Activated CD4-positive, alpha-beta T cell treated with anti-CD3 and anti-CD28 coated beads for 36 hours (primary cell): ENCODE measurements at places on chromosomes 1 and 21.
A peak's percentile ranks its signal among the peaks of the same experiment; 100 is the strongest.

DNA sequence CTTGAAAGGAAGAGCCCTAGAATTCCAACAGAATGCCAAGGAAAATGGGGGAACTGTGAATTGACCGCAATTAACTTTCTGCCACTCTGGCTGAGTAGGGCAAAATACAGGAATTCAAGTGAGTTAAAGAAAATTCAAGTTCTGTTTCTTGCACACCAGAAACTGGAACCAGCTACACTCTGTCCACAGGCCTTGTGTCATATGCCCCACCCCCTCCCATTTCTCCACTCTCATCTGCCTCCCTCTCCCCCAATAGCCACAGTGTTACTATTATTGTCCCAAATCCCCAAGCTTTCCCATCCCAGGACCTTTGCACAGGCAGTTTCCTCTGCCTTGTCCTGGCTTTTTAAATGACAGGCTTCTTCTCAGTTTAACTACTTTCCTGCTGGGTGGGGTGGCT is 4.3 kb upstream of the STK40 start:
- no peak for DNase-seq

GRCh38 chr1:205240118-205240517 is 12.4 kb downstream of the TMCC2 start:
- DNase-seq, result peak; percentile 48

GRCh38 chr1:227068883-227069282 is 128.8 kb downstream of the COQ8A start:
- no peak for DNase-seq

GRCh38 chr1:12005488-12006166 is 13.7 kb upstream of the MIIP start:
- DNase-seq, result no peak

DNA sequence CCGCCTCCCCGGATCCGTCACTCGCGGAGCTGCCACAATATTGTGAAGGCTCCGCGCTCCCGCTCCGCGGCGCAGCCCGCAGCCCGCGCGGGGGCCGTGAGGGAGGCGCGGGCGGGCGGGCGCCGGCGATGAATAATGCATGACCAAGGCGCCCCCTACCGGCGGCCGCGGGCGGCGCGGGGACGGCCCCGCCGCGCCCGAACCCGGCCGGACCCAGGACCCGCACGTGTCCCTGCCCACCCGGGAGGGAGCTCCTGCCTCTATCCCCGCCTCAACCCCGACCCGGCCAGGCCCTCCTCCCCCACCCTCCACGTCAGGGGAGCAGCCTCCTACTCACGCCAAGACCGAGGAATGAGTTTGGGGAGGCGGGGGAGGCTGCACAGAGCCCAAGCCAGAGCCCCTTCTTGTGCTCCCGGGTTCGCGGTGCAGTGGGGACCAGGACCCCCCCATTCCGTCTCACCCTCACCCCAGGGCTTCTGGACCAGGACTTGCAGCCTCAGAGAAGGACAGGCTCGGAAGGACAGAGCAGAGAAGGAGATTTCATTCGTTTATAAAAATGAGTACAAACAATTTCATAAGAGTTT is 70.8 kb upstream of the CASZ1 start:
- DNase-seq, result peak; percentile 77

- DNase-seq, result peak; percentile 66
Measured at GRCh38 chr1:211548321-211549091, 30.5 kb downstream of the SLC30A1 start.

GRCh38 chr1:109134423-109134822 is 20.5 kb downstream of the ELAPOR1 start:
- DNase-seq, result peak; percentile 24

GRCh38 chr1:236945002-236945401 is 59.2 kb downstream of the MT1HL1 start:
- no peak for DNase-seq

- DNase-seq, result no peak
Measured at GRCh38 chr1:205067031-205067430, 17.2 kb downstream of the TMEM81 start.
